ENCODE measurements at places on chromosomes 7 and 10. TPM values are rescaled to one million over a fixed set of nuclear protein-coding genes. Genes with fewer than 3 reads are reported as not detected.

DNA sequence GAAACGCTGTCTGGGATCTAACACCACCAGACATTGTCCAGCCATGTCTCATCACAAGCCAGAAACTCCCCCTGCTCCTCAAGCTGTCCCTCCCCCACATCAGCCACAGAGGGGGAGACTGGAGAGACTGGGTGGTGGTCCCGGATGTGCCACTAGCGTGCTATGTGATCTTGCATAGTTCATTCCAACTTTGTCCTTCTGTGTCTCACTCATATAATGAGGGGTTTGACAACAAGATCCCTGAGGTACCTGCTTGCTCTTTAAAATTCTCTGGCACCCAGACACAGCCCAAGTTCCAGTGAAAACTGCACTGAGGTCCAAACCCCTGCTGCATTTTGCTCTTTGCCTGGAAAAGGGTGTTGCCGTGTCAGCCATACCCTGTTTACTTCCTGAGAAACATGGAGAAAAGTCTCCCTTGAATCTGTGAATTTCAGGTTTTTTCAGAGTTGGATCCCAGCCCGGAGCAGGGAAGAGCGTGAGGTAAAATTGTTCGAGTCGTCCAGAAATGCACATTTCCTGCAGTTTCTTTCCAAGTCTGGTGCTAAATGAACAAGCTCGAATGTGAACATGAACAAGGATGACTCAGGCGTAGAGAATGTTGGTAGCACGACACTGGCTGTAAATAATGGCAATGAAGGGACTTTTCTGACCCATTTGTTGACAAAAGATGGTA is 156.6 kb downstream of the CCDC3 start:
- DNase-seq = peak; percentile 87

GRCh38 chr10:102283488-102283887 is 38.2 kb downstream of the GBF1 start:
- no peak for DNase-seq

- no peak for DNase-seq
These were observed 35.8 kb downstream of the GBF1 start for GRCh38 chr10:102281102-102281487.

GRCh38 chr10:23461557-23461956 is 22.7 kb downstream of the OTUD1 start:
- DNase-seq = peak; percentile 9

GRCh38 chr7:155348806-155349205 is 51.1 kb downstream of the INSIG1 start:
- DNase-seq = no peak

GRCh38 chr10:93357680-93358079 is 124.5 kb downstream of the MYOF start:
- DNase-seq = peak; percentile 23

- DNase-seq = no peak
These were observed 34.1 kb downstream of the WBP1L start for GRCh38 chr10:102777711-102778453.

FOXP2 gene
- total RNA-seq = not detected

CRCP gene
- total RNA-seq = 59.0 TPM

CPED1 gene
- 15.8 TPM for total RNA-seq

LIPF gene
- total RNA-seq = not detected
